ENCODE measurements at places on chromosomes 12 and 14.

- DNase-seq, result no peak
Observed at GRCh38 chr14:25759256-25759655, 709.3 kb upstream of the STXBP6 start.

GRCh38 chr12:66120477-66120876 lies 10.1 kb downstream of the LLPH start:
- DNase-seq, result no peak

DNA sequence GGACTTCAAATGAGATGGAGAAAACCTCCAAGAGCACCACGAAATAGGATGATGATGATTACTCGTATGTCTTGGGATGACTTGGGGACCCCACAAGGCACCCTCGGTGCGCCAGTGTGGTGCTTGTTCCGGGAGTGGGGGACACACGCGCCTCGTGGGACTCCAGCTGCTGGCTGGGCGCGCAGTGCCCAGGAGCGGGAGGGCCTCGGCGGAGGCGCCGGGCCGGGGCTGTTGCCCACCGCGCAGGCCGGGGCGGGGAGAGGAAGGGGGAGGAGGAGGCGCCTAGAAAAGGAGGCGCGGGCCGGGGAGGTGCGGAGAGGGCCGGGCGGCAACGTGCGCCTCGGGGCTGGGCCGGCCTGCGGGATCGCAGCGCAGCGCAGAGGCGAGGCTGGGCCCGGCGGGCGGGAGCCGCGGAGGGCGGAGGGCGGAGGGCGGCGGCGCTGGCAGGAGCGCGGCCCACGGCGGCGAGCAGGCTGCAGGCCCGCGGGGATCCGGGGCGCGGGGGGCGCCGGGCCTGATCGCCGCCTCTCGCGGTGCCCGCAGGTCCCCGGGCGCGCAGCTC lies at the start of gene RFLNA:
Gene RFLNA (plus strand): TSS at position 314 of the 562 bp plus-strand sequence. CDS start 337 bp downstream, outside the sequence.
- DNase-seq, result no peak

GRCh38 chr12:74732826-74733225 lies 195.2 kb downstream of the ATXN7L3B start:
- no peak for DNase-seq

GRCh38 chr12:22874151-22874550 lies 249.2 kb downstream of the ETNK1 start:
- DNase-seq, result no peak

GRCh38 chr12:52074971-52075724 lies 4.4 kb upstream of the SMIM41 start:
- no peak for DNase-seq

- no peak for DNase-seq
Observed at GRCh38 chr12:106019144-106019543, 119.6 kb downstream of the NUAK1 start.

DNA sequence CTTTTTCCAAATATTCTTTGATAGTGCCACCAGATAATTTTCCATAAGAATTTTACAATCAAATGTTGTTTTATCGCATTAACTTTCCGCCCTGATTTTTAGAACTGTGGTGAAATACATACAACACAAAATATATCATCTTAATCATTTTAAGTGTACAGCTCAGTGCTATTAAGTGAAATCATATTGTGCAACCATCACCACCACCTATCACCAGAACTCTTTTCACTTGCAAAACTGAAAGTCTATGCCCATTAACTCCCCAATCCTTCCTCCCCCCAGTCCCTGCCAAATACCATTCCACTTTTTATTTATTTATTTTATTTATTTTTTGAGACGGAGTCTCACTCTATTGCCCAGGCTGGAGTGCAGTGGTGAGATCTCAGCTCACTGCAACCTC lies 36.6 kb downstream of the CDKL1 start:
- no peak for DNase-seq

- no peak for DNase-seq
Observed at GRCh38 chr14:21244544-21244943, 24.7 kb downstream of the HNRNPC start.

DNA sequence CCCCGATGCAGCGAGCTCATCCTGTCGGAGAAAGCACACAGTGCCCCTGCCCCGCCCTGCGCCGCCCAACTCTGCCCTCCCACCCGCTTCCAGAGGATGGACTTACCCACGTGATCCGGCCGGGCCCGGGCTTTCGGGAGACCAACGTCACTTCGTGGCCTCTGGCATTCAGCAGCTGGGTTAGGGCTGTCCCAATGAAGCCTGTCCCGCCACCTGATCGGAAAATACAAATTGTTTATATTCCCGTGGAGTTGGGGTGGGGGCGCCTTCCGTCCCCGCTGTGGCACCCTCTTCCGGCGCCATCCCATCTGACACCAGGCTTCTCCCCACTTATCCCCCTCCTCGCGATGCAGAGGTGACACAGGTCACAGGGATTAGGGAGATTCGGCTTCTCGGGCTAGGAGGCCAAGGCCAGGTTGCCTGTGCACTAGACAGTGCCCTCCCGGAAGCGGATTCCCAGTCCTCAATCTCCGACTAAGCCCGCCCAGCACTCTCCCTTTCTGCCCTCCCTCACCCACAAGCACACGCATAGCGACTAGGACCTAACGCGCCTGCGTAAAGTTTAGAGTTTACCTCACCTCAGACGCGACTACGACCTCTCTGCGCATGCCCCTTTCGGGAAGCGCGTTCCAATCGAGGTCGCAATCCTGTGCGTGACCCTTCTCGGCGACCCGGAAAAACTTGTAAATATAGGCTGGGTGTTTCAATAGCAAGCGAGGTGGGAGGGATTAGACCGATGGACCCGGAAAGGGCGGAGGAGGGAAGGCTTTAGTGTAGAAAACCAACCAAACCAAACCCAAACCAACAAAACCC lies at the start of gene SDR39U1:
Gene SDR39U1 (minus strand): TSS at position 537 of the 813 bp plus-strand sequence. CDS start 7 bp downstream, at position 530.
- DNase-seq, result peak; percentile 90

DNA sequence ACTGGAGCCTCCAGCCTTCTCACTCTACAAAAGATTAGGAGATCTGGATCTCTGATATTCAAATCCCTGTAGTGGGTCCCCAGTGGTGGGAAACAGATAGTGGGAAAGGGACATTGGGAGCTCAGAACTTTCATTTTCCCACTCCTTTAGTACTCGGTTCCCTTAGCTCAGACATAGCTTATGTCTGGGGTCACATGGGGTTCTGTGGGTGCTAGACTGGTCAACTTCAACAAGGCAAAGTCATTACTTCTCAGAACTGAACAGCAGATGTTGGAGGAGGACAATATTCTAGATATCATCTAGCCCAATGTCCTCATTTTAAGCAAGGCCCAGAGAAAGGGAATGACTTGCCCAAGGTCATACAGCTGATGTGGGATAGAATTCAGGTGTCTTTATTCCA lies 19.5 kb upstream of the ITGA5 start:
- DNase-seq, result no peak

DNA sequence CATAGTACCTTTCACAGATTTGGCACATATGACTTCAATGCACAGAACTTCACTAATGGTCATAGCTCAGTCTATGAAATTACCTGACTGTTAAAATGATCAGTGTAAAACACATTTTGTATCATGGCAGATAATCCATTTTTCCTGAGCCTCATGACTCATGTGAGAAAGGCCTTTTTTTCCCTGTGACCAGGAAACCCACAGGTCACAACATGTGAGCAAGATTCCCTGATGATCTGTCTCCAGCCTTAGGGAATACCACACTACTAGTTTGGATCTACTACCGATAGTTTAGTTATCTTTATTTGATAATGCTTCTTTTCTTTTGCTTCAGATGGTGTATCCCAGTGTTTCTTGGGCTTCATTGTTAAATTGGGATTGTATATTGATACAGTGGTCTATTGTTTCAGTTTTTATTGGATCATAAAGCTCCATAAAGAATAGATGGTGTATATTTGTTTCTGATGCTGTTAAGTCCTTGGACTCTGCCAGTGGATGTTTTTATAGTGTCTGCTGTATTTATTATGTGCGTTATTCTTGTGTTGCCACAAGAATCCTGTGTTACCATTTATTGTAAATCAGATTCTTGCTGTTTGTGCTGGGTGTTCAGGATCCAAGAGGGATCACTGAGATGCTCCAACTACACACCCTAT lies 248.7 kb upstream of the PELI2 start:
- DNase-seq, result no peak

DNA sequence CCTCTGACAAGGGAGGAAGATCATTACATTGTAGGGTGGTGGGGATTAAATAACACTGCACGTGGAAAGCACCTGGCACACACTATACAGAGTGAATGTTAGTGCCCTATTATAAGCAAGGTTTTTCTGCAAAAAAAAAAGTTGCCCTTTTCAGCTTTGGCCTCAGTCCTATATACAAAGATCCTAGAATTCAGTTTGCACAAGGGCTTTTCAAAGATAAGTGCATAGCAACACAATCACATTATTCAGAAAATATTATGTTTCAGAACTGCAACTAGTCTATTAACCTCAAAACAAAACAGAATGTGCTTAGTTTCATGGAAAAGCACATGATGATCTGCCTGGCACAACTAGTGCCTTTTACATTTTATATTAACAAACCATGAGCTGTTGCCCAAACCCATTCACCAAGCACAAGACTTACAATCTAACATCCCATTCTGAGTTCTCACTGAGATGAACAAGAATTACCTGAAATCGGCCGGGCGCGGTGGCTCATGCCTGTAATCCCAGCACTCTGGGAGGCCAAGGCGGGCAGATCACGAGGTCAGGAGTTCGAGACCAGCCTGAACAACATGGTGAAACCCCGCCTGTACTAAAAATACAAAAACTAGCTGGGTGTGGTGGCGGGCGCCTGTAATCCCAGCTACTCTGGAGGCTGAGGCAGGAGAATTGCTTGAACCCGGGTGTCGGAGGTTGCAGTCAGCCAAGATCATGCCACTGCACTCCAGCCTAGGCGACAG lies 1.8 kb downstream of the TM7SF3 start:
- no peak for DNase-seq

Data from stimulated activated CD8-positive, alpha-beta memory T cell treated with anti-CD3 and anti-CD28 coated beads, Interleukin-12 subunit alpha, Interleukin-12 subunit beta, amount 100 ng/mL, for 4 hours (primary cell).